Stimulated activated CD4-positive, alpha-beta T cell treated with anti-CD3 and anti-CD28 coated beads, Interleukin-2, amount 100 ng/mL, for 24 hours (primary cell): ENCODE measurements at places on chromosomes 16 and 17.

DNA sequence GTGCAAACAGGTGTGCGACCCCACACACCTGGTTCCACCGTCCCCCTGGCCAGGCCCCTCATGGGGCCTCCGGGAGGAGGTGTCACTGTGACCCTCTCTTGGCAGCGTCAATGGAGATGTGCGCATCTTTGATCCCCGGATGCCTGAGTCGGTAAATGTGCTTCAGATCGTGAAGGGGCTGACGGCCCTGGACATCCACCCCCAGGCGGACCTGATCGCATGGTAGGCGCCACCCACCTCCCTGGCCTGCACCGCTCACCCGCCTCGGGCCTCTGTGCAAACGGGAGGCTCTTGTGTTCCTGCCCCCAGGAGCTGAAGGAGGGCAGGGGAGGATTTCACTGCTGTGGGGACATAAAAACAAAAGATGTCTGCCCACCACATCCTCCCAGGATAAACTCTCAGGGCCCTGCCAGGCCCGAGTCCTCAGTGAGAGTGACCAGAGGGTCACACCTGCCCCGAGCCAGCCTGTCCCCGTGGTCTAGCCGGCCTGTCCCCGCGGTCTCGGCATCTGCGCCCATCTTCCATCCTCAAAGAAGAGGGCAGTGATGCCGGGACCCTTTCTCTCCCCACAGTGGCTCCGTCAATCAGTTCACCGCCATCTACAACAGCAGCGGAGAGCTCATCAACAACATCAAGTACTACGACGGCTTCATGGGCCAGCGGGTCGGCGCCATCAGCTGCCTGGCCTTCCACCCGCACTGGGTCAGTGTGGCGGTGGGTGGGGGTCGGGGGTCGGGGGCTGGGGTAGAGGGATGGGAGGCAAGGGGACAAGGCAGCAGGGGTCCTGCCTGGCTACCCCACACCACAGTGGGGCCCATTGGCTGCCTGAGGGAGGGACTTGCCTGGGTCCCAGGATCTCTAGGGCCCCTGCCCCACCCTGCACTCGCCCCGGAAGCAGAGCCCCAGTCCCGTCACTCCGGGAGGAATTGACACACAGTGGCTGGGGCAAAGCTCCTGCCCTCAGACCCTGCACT lies 29.0 kb upstream of the CHMP6 start:
- DNase-seq: no peak

DNA sequence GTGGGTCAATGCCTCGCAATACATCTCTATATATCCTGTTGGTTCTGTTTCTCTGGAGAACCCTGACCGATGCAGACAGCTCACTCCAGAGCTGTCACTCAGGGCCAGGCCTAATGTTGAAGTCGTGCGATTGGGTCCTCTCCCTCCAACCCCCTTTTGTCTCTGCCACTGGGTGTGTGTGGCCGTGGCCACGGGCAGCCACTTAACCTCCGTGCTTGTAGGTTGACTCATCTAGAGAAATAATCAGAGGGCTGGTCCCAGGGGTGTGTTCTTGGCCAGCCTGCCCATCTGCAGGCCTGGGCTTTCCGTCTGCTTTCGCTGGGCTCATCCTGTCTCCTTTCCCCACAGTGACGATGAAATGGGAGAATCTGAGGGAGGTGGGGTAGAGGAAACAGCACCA lies 7.4 kb downstream of the ADAD2 start:
- no peak for DNase-seq

- DNase-seq: no peak
Observed at GRCh38 chr16:71923941-71924690, 28.8 kb downstream of the IST1 start.

DNA sequence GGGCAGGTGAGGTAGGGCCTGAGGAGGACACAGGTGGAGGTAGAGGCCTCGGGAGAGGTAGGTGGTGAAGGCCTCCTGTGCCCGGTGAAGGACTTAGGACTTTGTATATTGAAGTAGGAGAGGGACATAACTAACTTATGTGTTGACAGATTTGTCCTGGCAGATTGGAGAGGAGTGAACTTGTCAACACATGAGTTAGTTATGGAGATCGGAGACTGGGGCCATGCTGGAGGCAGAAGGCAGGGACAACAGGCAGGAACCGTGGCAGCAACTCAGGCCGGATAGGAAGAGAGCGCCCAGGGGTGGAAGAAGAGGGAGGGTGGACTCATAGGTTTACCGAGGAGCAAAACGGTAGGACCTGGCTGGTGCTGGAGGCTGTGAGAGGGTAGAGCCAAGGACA lies 18.4 kb downstream of the GLP2R start:
- DNase-seq: no peak

DNA sequence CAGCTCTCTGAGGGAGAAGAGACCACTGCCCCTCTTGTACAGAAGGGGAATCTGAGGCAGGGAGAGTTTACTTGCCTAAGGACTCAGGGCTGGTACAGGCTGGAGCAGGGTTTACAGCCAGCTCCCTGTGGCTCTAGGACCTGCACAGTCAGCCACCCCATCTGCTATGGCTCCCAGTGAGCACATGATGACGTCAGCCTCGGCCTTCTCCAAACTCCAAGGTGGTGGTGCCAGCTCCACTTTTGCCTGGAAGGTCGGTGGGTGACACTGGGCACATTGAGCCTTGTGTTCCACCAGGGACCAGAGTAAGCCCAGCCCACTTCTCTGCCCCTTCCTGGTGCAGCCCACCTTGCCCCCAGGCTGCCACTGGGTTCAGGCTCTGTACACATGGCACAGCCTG lies 202.2 kb downstream of the ENGASE start:
- no peak for DNase-seq

GRCh38 chr17:80970044-80970761 lies 21.4 kb upstream of the CHMP6 start:
- peak; percentile 65 for DNase-seq

GRCh38 chr17:78759203-78759968 lies 22.7 kb downstream of the CYTH1 start:
- DNase-seq: peak; percentile 69

GRCh38 chr17:17811381-17812210 lies 25.2 kb downstream of the SREBF1 start:
- no peak for DNase-seq

- DNase-seq: no peak
Observed at GRCh38 chr17:72733619-72734282, 358.7 kb downstream of the SLC39A11 start.

DNA sequence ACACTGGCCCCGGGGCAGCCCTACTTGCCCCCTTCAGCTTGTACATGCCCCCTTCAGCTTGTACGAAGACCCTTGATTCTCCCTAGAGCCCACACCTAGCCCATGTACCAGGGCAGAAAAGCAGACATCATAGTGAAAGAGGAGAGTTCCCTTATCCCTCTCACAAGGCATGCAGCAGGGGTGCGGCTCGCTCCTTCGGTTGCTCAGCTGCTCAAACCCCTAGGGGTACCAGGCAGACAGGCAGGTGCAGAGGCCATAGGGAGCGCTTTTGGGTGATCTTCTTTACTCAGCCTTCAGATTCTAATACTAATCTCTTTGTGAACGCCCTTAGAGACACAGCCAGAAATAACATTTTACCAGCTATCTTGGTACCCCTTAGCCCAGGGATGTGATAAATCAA lies 286.3 kb downstream of the NPIPA8 start:
- no peak for DNase-seq

GRCh38 chr17:67025216-67025792 lies 19.1 kb upstream of the CACNG1 start:
- no peak for DNase-seq

DNA sequence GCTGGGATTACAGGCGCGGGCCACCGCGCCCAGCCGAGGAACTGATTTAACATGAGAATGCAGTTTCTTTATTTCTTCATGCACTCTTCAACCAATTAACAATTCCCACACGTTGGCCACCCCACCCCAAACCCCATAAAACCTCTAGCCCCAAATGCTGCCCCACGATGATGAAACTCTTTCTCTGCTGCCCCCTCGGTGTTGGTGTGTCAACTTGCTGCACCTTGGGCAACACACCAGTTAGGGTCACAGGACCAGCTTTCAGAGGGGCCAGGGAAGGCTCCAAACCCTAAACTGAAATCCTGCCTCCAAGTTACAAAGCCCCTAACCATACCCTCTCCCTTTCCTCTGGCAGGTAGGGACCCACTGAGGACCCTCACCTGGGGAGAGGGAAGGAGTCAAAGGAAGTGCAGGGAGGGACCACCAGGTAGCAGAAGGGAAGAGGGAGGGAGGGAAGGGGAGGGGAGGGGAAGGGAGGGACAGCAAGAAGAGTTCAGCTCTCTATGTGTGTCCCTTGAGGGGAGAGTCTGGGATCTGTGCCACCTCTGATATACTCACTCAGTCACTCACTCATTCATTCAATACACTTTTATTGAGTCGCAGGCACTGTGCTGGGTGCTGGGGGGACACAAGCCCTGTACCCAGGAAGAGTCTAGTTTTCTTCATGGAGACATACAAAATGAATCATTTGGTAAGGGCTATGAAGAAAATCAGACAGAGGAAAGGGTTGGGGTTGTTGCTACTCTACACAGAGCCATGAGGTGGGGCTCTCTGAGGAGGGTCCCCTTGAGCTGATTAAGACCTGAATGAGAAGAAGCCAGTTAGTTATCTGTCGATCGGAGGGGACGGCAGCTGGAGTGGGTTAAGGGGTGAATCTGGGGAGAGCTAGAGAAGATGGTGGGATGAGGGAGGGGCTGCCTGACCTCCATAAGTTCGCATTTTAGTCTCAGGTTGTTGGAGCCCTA lies 3.9 kb downstream of the PLXDC1 start:
- no peak for DNase-seq

- no peak for DNase-seq
Observed at GRCh38 chr16:84209989-84210388, 19.0 kb downstream of the ADAD2 start.

DNA sequence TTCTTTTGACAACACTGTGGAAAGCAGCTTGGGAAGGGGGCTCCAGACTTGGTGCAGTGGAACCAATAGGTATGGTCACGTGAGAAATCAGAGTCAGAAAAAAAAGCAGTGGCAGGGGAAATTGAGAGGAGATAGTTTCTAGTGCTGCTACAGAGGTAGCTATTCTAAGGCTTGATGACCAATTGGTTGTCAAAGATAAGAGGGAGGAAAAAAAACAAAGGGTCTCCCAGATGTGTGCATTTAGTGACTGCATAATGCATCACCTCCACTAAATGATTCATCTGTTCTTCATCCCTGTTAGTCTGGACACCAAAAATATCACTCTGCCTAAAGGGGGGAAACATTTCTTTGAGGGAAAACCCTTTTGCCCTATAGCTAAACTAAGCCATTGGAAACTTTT lies 56.5 kb downstream of the PIGL start:
- no peak for DNase-seq

DNA sequence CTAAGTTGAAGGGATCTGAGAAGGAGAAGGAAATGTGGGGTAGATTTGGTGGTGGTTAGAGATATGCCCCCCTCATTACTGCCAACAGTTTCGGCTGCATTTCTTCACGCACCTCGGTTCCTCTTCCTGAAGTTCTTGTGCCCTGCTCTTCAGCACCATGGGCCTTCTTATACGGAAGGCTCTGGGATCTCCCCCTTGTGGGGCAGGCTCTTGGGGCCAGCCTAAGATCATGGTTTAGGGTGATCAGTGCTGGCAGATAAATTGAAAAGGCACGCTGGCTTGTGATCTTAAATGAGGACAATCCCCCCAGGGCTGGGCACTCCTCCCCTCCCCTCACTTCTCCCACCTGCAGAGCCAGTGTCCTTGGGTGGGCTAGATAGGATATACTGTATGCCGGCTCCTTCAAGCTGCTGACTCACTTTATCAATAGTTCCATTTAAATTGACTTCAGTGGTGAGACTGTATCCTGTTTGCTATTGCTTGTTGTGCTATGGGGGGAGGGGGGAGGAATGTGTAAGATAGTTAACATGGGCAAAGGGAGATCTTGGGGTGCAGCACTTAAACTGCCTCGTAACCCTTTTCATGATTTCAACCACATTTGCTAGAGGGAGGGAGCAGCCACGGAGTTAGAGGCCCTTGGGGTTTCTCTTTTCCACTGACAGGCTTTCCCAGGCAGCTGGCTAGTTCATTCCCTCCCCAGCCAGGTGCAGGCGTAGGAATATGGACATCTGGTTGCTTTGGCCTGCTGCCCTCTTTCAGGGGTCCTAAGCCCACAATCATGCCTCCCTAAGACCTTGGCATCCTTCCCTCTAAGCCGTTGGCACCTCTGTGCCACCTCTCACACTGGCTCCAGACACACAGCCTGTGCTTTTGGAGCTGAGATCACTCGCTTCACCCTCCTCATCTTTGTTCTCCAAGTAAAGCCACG lies 28.3 kb downstream of the STH start:
- no peak for DNase-seq

DNA sequence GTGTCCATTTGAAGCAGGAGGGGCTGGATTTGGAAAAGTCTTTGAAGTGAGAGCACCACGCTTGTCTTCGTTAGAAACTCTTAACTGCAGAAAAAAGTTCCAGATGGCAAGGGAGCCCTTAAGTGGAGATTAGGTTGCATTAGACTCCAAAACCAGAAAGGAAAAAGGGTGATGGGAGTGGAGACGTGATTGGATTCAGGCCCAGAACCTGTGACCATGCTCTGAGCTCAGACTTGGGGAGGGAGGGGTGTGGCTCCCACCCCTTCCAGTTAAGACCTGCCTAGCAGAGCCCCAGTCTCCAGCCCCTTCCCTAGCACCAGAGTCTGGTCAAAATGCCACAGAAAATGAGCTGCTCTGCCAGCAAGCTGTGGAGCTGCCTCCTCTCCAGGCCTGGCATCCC lies 6.4 kb upstream of the LGALS9 start:
- no peak for DNase-seq

GRCh38 chr16:65537336-65537735 lies 415.5 kb upstream of the CDH11 start:
- no peak for DNase-seq

- DNase-seq: no peak
Observed at GRCh38 chr17:77440560-77440981, 299.8 kb downstream of the SEC14L1 start.

GRCh38 chr16:73390491-73390890 lies 342.6 kb upstream of the ZFHX3 start:
- no peak for DNase-seq

- no peak for DNase-seq
Observed at GRCh38 chr17:17730250-17730935, 49.1 kb downstream of the RAI1 start.

DNA sequence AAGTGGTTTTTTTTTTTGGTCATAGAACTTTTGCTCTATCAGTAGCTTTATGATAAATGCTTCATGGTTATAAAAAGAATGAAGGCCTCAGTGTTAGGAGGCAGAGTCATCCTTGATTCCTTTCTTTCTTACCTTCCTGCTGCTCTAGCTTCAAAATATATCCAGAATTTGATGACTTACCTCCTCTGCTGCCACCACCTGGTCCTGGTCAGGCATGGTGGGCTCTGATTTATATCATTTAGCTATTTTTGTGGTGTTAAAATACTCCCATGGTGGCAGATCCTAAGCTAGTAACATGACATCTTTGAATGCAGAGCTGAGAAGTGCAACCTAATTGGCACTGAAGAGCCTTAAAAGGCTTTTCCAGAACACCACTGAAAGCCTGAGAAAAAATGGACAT lies 508.8 kb upstream of the CDH8 start:
- DNase-seq: no peak

- DNase-seq: no peak
Observed at GRCh38 chr17:62998665-62999393, 32.8 kb downstream of the TANC2 start.

DNA sequence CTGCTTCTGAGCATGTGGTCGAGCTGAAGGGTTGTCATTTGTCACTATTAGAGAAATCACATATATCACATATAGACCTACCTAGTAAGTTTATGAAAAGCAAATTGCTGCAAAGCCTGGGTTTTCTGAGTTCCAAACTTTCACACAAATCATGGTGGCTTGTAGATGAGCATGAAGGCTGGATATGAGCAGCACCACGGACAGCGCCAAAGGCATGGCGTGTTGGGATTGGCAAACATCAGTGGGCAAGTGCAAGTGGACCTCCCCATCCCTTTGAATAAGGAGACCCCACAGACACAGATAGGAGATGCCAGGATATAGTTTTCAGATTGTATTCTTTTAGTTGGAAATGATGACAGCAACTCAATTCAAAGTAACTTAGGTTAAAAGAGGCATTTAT lies 77.6 kb upstream of the CACNG3 start:
- DNase-seq: no peak
